ENCODE measurements at places on chromosomes 2 and 18. TPM values are rescaled to one million over a fixed set of nuclear protein-coding genes. Genes with fewer than 3 reads are reported as not detected.

GRCh38 chr2:180077295-180077906, 70.3 kb upstream of the CWC22 start:
- DNase-seq, result no peak
- H3K36me3 ChIP-seq, result no peaks in the 10 kb centered on the region
- H3K27me3 ChIP-seq, result no peaks in the 10 kb centered on the region
- H3K27ac ChIP-seq, result no peak overlapping the region
- no peaks in the 10 kb centered on the region for H3K4me1 ChIP-seq

GRCh38 chr2:81650048-81650971, 1345.8 kb upstream of the LRRTM1 start:
- no peaks in the 10 kb centered on the region for H3K36me3 ChIP-seq
- H3K27ac ChIP-seq, result no peak overlapping the region
- no peak overlapping the region for H3K4me3 ChIP-seq
- H3K27me3 ChIP-seq, result no peaks in the 10 kb centered on the region
- DNase-seq, result no peak
- no peaks in the 10 kb centered on the region for H3K4me1 ChIP-seq

Gene ERFE
- total RNA-seq, result 1.5 TPM

- H3K36me3 ChIP-seq, result no peaks in the 10 kb centered on the region
- no peaks in the 10 kb centered on the region for H3K4me1 ChIP-seq
- H3K4me3 ChIP-seq, result no peak overlapping the region
- no peak overlapping the region for H3K27ac ChIP-seq
Observed at GRCh38 chr2:131394147-131394931, 30.4 kb upstream of the RAB6D start.

Gene RAPGEF4
- total RNA-seq, result 9.9 TPM
